Activated CD4-positive, alpha-beta T cell treated with anti-CD3 and anti-CD28 coated beads, Interleukin-2, amount 10 ng/mL, durations not matched to agents 24 days and 14 days (primary cell): ENCODE measurements at places on chromosomes 6 and 20. TPM values are rescaled to one million over a fixed set of nuclear protein-coding genes. Genes with fewer than 3 reads are reported as not detected.

The TBXT gene
- total RNA-seq = not detected in 2 replicates

DNA sequence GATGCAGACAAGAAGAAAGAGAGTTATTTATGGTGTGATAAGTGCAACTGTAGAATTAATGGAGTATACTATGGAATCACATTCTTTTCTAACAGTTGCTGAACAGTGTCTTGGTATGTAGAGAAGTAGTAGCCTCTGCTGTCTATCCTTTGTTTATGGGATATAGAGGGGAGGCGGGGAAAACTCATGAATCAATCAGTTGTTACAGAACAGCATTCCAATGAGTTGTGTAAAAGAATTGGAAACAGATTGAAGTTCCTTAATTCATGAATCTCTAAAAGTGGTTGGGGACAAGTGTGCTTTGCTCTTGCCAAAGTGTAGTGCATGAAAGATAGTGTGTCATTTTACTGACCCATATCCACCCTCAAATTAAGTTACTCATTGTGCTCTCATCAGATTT lies 77.7 kb downstream of the FLRT3 start:
- no peak for DNase-seq

DNA sequence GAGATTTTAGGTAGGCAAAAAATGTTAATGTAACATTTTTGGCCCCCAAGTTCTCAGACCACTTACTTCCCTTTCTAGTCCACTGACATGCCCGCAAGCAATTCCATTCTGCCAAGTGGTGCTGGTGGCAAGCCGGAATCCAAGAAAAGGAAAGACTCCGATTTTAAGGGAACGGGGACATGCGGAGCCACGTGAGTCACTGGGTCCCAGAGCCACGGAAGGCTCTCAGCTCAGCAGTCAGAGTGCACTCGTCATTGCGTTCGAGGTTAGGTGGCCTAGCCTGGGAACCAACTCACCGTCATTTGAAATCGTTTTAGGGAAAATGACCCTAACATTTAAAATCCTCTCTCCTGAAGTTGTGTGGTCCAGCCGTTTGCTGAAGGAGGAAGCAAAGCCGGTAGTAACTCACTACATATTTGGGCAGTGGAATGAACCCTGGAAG lies 711 bp upstream of the SIRT5 start:
- no peak for DNase-seq

DNA sequence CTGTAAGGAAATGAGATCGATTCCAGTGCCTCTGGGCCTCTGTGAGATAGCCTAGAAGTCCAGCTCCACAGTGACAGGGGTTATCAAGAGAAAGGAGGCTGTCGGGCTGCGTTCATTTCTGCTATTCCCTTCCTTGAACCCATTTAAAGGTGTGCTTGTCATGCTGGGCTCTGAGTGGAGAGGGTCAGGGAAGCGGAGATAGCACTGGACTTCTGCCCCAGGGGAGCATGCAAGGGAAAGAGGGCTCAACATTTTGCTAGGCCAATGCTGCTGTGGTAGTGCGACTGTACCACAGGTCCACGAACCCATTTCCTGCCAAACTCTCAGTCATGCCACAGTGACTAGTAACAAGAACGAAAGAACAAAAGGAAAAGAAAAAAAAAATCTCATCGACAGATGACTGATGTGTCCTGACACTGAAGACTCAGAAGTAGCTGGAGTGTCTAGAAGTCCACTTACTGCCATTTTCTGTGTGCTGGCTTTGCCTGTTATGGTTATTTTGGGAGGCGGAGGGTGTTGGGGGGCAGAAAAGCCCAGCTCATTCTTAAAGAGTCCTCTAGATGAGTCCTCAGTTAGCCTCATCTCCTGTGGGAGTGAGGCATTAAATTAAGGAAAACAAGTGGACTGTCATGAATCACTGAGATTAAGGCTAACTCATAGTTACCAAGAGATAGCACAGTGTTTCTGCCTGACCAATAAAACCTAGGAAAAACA lies 8.1 kb downstream of the NEDD9 start:
- DNase-seq = peak; percentile 87

DNA sequence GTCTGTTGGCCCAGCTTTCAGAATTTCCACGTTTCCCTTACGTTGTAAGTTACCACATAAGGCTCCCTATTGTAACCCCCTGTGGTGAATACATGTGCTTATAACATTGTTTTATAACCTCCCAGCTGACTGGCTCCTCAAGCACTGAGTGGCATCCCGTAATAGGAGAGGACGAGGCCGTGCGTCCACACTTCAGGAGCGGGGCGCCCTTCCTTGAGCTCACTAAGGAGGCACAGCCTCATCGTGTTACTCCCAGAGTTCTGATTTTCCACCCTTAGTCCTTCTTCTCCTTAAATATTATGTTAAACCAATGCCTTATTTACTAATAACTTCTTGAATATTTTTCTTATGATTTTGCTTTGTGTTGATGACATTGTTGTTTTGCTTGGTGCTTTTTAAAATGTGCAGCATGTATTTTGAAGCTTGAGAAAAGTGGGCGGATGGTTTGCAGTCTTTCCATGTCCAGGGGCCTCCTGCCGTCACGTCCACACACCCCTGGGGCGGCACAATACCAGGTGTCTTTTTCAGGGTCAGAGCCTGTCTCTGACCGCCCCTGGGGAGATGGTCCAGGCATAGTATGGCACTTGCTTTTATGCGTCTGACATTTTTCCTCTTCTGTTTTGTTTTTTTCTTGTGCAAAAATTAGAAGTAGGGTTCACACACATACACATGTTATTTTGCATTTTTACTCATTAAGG lies 181.8 kb downstream of the DLL1 start:
- no peak for DNase-seq

DNA sequence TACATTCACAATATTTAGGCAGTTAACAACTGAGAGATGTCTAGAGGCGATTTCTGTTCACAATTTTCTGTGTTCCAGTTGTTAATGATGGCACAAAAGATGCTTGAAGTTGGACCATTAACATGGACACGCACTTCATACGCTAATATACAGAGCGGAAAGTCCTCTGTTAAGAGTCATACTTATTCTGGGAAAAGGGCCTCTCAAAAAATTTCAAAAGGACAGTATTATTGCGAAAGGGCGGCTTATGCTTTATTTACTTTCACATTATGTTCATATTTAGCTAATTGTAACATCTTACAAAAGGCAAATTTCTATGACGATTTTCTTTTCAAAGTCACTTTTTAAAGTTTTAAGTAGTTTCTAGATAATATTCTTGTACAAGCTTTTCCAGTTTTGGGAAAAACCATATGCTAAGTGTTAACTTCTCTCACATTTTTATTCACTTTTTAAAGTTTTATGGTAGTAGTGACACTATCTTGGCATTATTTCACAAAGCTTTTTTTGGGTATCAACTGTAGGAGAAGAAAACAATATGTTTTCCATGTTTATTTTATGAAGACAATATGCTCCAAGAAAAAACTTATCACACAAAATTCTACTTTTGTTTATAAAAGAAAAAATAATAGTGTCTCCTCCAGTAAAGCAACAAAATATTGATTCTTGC lies 62.3 kb downstream of the MAP7 start:
- no peak for DNase-seq

DNA sequence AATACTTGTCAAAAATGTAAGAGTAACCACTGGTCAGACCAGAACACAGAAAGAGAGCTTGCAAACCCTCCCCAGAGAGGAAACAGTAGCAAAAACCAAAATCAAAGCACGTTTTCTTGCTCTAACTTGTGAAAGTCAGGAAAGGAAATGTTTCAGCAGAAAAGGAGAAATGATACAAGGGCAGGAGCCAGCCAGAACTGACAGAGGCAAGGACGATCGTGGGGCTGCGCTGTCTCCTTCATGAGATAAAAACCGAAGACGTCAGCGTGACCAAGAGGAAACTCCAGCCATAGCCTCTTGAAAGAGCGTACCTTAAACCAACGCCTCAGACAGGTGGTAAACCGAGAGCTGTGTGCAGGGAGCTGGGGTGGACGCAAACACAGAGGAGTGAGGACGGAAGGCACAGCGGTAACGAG lies 27.5 kb downstream of the LAMA5 start:
- DNase-seq = no peak

DNA sequence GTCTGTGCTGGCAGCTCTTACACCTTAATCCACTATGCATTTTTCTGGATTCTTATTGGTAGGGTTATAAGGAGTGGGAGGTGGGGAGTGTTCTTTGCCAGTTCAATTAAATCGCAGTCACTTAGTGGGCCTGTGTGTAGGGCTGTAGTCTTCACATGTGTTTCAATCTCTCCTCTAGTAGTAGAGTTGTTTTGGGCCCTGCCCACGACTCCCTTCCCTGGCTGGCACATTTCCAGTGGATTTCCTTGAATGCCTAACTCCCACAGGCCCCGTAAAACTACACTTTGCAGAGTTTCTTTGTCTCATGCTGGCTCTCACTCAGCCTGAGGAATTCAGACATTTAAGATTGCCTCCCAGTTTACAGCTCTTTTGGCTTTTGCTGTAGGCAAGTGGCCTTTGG lies 414.0 kb upstream of the OPRM1 start:
- DNase-seq = no peak

- DNase-seq = peak; percentile 68
These were observed 972 bp downstream of the RNF8 start for GRCh38 chr6:37354526-37355384.

The RNF39 gene
- not detected in 2 replicates for total RNA-seq

The ABCC10 gene
- total RNA-seq = 38.2 and 40.0 TPM in 2 replicates

DNA sequence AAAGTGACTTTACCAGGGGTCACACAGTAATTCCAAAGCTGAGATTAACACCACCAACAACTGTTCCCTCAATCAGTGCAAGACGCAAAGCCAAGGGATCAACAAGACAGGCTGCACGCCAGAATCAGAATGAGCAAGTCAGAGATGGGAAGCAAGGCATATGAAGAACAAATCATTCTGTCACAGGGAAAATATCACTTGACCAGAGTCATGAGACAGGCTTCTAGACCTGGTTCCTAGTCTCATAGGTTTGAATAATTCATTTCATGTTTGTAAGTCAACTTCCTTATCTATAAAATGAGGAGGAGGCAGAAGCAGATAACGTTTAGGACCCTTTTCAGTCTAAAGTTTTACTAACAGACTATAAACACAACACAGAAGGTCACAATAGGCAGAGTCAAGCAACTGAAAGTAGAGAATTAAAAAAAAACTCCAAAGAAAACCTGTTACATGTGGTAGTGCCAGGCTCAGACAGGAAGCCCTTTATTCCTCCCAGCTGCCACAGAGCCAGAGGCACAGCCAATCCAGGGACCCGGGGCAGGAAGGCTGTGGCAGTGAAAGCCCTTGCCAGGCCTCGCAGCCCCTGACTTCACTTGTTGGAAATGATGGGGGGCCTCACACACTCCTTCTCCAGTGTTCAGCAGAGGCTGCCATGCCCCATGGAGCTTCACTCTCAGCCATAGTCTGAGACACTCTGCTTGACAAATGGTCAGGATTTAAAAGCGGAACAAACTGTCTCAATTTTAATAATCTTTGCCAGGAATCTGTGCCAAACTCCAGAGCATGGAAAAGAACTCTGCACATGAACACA lies 29.2 kb upstream of the DST start:
- DNase-seq = peak; percentile 41

- DNase-seq = no peak
These were observed 682.7 kb downstream of the MAFB start for GRCh38 chr20:40006168-40006860.

The NRSN2 gene
- 5.1 and 7.0 TPM in 2 replicates for total RNA-seq

DNA sequence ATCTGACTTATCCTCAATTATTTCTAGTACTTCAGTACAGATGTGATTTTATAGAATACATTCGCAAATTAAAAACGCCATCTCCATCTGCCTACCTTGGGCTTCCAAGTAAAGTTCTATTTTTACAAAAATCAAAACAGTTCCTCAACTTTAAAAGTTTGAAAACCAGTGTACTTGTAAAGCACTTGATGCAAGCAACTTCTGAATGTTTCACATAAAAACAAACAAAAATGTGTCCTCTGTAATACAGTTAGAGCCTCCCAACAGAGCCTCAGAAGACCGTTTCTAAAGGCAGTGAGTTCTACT lies 384 bp upstream of the MANEA start:
- DNase-seq = no peak

DNA sequence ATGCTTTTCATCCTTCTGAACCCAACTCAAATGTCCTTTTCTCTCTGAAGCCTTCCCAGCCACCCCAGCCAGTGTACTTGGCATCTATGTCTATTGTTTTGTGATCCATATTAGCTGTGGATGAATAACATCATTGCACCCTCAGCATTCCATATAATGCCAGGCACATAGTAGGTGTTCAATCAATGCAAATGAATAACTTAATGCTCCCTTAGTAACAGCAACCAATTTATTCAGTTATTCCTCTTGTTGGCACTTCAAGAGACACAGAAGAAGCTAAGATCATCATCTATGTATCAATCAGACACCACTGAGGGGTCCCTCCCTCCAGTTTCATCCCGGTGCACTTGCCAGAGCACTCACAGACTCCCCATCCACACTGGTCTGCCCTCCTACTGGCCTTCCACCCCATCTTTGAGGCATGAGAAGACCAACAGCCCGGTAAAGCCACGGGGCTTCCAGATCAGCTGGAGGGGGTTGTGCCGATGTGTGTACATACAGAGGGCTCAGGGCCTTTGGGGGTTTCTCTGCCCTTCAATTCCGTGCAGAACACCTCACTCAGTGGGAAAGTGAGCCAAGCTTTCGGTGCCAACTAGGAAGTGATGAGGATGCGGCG lies 2.4 kb upstream of the TAF8 start:
- DNase-seq = no peak

The SIRPB1 gene
- total RNA-seq = 0.82 and 2.8 TPM in 2 replicates

The TRIM39 gene
- 12.5 and 13.7 TPM in 2 replicates for total RNA-seq

DNA sequence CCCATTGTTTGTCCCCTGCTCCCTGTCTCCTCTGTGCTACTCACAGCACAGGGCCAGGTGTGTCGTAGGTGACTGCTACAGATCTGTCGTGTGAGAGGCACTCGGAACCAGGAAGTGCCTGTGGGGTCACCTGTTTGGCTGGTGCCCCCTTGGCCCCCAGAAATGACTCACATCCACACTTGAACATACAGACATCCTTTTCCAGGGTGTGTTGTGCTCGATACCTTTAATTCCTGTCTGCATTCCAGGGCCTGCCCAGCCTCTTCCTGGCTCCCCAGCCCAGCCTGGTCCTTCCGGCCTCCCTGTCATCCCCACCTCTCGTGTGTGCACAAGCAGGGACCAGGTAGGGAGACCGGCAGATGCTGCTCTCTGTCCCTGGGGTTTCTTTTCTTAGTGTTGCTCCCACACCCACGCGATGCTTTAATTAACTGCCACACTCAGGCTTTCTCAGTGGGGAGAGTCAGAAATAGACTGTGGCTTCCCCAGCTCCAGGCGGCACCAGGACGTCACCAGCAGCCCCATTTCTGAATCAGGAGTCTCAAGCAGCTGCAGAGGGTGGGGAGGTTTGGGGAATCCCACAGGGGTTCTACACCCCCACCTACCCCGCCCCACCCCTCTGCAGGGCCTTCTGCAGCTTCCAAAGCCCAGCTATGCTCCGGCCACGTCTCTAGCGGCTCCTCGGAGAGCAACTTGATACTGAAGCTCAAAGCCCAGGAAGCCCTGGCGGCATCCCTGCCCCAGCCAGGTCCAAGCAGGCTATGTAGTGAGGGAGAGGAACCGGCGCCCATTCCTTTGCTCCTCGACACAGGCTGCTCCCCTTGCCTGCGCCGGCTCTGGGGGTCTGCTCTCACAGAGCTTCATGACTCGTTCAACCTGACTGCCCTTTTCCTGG lies 102.2 kb downstream of the SYCP2 start:
- no peak for DNase-seq

The ZNF76 gene
- 31.0 and 31.4 TPM in 2 replicates for total RNA-seq

GRCh38 chr20:53738039-53738944 lies 144.7 kb upstream of the ZNF217 start:
- no peak for DNase-seq

- peak; percentile 69 for DNase-seq
These were observed 28.3 kb downstream of the PPP1R16B start for GRCh38 chr20:38833857-38834164.
